Amniotic epithelial cell (primary cell): ENCODE measurements at places on chromosomes 1 and 21.

- no peak for DNase-seq
These were observed 28.7 kb upstream of the GNG12 start for GRCh38 chr1:67861856-67862516.

- DNase-seq: no peak
These were observed 198.6 kb upstream of the CAMK1G start for GRCh38 chr1:209384710-209385550.

DNA sequence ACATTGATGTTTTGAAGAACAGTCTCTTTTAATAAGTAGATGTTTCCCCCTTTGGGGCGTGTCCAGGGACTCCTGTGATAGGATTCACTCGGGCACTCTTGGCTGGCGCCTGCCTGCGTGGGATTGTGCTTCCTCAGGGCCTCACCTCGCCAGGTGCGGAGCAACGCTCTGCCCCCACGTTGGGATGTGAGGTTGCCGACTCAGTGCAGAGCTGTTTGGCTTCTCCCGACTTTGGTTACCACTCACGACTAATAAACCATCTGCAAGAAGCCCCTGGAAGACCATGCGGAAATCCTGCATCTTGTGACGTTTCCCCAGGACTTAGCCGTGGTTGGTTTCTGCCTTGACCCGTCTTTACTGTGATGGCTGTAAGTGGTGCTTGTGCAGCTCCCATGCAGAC lies 106.4 kb downstream of the PCBP3 start:
- no peak for DNase-seq

DNA sequence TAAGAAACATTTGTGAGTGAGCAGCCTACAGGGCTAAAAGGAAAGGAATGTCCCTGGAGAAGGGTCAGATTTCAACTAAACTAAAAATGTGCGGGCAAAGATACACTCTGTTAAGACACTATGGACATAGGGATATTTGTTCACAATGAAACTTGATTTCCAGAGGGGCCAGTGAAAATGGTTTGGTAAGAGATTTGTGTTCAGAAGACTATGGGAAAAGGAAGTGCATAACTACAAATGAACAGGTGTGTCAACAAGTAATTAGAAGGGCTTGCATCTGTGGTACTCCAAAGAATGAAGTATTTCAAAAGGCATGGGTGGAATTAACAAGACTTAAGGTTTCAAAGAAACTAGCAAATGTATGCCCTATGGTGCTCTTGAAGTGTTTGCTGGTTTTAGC lies 60.4 kb downstream of the NME7 start:
- DNase-seq: no peak

- no peak for DNase-seq
These were observed 8.2 kb downstream of the SPATA46 start for GRCh38 chr1:162368451-162368850.

DNA sequence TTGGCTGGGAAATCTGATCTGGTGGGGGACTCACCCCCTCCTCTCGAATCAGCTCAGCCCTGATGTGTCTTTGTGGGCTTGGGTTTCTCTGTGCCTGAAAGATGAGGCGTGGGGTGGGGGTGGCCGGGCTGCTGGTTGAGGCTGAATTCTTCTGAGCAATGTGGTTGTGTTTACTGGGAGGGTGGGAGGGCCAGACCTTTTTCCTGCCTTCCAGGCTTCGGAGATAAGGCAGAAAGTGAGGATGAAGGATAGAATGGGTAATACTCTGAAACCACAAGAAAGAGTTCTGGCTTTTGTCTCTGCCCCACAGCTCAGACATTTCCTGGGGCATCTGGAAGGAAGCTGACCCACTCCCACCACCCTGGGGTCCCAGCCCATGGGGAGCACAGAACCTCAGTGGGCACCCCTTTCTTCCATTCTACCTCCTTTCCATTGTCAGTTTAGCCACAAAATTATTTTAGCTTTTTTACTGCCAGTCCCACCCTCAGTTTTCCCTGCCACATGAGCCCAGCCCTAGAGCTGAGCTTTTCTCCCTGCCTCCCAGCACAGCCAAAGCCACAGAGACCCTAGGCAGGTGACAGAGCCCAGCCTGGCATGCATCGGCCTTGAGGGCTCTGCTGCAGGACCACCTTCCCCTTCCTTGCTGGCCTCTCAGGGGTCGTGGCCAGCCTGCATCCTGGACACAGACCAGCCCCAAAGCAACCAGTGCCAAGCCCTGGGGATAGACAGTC lies 11.2 kb downstream of the ALX3 start:
- peak; percentile 93 for DNase-seq

GRCh38 chr1:212916481-212917133 lies 33.7 kb upstream of the VASH2 start:
- DNase-seq: peak; percentile 60

DNA sequence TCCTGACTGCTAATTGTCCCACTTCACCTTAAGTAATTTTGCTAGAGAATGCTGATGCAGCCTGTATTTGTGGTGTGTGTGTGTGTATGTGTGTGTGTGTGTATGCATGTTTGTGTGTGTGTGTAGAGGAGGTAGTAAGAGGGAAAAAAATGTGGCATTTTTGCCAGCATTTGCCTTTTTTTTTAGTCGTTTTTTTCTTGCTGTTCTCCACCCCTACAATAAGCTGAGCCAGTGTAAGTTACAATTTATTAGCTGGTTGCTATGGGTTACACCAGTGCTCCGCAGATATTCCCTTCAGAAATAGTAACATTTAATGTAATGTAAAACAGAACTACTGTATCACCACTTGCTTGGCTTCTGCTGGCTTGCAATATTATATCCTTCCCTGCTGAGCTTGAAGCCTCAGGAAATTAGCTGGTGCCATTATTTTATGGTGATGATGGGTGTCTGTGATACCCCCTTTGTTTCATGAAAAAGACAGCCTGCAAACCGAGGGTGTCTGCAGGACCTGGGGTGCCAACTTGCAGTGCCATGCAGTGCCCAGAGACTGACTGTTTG lies 23.4 kb upstream of the IGSF3 start:
- no peak for DNase-seq

- DNase-seq: peak; percentile 96
These were observed 162.4 kb downstream of the TPR start for GRCh38 chr1:186212568-186213224.

- DNase-seq: no peak
These were observed 33.0 kb upstream of the IVNS1ABP start for GRCh38 chr1:185350027-185350442.

DNA sequence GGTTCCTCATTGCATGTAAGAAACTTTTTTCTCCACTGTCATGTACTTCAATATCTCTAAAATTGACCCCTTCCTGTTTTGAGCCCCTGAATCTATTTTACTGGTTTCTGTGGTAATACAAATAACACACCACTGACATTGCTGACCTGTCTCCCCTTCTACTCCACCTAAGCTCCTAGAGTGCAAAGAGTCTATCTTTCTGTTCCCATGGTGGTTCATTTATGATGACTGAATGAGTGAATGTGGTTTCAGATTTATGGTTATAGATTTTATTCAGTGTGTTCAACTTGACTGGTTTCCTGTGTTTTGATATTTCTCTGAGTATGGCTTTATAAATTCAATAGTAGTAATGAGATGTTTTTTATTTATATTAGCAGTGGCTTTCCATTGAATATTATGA lies 127.7 kb downstream of the MAGI3 start:
- no peak for DNase-seq
